ENCODE measurements at places on chromosomes 3 and 15.

- DNase-seq = no peak
Observed at GRCh38 chr3:183959214-183959613, 58.5 kb downstream of the ABCC5 start.

- no peak for DNase-seq
Observed at GRCh38 chr3:155217591-155217990, 75.9 kb downstream of the STRIT1 start.

GRCh38 chr15:61518191-61518950 is 289.3 kb upstream of the RORA start:
- no peak for DNase-seq

- no peak for DNase-seq
Observed at GRCh38 chr3:175088766-175089380, 229.7 kb downstream of the NAALADL2 start.

- DNase-seq = no peak
Observed at GRCh38 chr3:30135190-30135589, 471.2 kb upstream of the TGFBR2 start.

- DNase-seq = no peak
Observed at GRCh38 chr15:52717481-52717880, 38.3 kb upstream of the ATOSA start.

- no peak for DNase-seq
Observed at GRCh38 chr3:41222501-41222900, 23.2 kb downstream of the CTNNB1 start.

DNA sequence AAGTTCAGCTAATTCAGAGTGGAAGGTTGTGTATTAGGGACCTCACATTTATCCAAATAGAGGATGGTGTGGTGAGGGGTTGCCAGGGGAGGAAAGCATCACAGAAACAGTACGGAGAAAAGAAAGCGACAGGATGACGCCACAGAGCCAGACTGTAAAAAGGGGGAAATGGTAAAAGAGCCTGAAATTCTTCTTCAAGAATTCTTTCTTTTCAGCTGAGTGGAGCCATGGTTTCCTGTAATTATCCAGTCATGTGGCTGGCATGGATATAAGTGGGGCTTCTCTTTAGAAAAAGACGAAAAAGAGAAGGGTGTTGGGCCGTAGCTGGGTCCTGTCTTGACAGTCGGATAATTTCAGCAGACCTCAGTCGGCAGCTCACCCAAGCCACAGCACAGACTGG is 24.5 kb upstream of the PSMD6 start:
- DNase-seq = no peak

DNA sequence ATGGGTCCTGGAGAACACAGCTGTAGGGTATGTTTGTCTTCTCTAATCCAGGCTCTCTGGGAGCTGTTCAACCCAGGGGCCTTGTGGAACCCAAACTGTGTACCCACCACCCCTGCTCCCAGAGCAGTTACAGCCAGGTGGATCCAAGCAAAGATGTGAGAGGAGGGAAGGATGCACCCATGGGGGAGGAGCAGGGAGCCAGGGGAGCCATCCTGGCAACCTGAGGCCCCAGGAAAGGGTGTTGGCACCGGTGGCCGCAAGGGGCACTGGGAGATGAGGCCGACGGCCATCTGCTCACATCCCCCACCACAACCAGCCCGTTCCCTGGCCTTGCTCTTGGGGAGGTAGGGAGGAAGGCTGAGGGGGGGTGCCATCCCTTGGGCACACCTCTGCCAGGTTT is 43.2 kb downstream of the CMTM6 start:
- DNase-seq = peak; percentile 21

- no peak for DNase-seq
Observed at GRCh38 chr15:86865920-86866319, 786.2 kb downstream of the AGBL1 start.

DNA sequence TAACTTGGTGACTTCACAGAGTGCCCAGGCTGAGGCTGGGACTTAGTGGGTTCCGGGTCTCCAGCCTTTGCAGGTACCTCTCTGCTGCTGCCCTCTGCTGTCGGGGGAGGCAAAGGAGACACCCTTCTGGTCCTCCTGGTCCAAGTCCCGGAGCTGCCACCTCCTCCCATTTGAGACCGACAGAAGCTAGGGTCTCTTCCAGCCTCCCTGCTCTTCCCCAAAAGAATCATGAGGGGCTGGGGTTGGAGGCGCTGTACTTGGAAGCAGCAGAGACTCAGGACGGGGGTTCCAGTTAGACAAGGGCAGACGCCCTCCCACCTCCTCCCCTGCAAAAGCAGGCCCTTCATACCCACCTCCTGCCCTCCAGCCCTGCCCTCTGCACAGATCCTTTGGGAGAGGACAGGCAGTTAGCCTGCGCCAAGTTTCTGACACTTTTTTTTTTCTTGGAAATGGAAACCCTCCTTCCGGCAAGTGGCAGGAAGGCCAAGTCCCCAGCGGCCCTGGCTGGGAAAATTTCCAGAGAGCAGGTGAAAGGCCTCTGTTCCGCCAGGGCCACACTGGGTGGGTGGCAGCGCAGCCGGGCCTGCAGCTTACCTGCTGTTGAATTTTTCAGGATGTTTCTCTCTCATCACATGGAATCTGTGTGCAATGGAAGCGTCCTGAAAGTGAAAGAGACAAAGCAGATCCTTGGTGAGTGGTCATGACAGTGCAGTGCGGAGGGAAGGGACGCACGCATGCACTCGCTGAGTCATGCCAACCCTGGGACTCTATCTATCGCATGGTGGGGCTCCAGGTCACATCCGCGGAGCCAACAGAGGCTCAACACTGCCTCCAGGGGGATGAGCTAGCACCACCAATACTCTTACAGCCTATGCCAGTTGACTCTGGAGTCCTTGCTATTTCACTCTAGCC is 119.9 kb downstream of the DGKG start:
- peak; percentile 80 for DNase-seq

- DNase-seq = no peak
Observed at GRCh38 chr15:99268431-99268830, 17.1 kb downstream of the LRRC28 start.

DNA sequence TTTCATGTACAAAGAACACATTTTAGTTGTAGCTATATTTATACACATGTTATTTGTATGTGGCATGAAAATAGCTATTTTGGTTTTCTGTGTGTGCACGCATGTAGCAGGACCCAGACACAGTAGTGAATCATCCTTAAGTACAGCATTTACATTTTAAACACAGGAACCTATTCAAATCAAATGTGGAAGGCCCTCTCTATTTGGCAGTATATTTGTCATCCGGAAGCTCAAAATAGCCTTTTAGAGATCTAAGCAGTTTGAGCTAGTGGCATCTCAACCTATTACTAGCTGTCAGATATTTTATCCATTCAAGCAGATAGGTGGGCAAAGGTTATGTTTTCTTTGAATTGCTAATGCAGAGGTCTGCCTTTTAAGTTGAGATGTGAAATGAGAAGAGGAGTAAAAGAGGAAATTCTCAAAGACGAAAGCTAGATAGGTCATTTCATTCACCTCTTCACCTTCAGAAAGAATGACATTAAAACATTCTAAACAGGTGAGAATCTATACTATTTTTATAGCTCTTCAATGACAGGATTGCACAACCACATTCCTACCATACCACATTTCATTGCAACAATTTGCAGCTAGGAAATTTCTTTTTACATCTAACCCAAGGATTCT is 46.3 kb upstream of the TIPARP start:
- no peak for DNase-seq

DNA sequence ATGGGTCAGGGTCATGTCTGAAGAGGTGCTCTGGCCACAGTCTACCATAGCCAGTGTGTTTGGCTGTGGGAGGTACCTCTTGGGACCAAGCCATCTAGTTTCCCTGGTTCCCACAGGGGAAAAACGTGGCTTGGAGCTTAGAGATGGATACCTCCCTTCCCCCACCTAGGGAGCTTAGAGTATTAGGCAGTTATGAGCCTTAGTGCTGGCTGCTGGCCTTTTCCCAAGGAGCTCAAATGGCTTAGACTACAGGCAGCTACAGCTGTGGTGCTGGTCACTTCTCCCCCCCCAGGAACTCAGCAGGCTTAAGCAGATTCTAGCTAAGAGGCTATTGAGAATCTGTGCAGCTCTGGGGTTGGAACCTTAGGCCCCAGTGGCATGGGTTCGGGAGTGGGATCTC is 591.2 kb downstream of the NSUN3 start:
- DNase-seq = no peak

GRCh38 chr3:195010551-195011100 is 260.3 kb downstream of the XXYLT1 start:
- DNase-seq = no peak

- DNase-seq = no peak
Observed at GRCh38 chr15:89772932-89773583, 3.1 kb upstream of the MESP2 start.

DNA sequence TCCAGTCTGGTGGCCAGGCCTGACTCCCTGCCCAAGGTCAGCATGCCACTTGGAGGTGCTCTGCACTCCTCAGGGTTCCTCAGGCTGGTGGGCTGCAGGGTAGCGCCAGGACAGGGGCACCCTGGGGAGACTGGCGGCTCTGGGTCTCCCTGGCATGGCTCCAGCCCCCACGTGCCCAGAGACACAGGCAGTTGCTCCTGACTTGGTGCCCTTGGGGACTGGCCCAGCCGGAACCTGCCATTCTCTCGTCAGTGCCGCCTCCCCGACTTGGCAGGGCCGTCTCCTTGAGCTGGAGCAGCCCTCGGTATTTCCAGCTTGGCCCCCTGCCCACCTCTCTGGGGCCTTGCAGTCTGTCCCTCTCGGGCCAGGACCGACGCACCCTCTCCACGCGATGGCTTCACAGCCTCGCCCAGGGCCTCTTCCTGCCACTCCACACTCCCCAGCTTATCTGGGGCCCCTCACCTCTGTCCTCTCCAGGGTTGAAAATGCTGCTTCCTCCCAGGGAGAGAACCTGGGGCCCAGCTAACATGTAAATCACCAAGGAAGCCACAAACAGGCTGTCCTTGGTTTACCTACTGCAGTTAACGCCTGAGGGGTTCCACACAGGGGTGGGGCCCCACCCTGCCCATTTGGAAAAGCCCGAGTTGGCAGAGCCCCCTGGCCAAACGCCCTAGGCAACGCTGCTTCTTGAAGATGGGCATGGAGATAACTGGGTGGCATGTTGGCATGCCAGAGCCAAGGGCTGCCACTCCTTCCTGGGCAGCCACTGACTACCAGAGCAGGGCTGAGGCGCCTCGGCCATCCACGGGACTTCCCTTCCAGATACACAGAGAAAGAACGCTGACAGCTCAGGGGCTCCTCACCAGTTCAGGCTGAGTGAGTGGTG is 61.4 kb downstream of the SMAD6 start:
- no peak for DNase-seq

- no peak for DNase-seq
Observed at GRCh38 chr15:85036716-85037115, 55.1 kb downstream of the PDE8A start.

GRCh38 chr3:137105277-137105977 is 147.6 kb downstream of the IL20RB start:
- peak; percentile 30 for DNase-seq

GRCh38 chr15:72856549-72857040 is 73.0 kb upstream of the ADPGK start:
- no peak for DNase-seq

- peak; percentile 21 for DNase-seq
Observed at GRCh38 chr3:34106879-34107278, 308.4 kb downstream of the PDCD6IP start.

DNA sequence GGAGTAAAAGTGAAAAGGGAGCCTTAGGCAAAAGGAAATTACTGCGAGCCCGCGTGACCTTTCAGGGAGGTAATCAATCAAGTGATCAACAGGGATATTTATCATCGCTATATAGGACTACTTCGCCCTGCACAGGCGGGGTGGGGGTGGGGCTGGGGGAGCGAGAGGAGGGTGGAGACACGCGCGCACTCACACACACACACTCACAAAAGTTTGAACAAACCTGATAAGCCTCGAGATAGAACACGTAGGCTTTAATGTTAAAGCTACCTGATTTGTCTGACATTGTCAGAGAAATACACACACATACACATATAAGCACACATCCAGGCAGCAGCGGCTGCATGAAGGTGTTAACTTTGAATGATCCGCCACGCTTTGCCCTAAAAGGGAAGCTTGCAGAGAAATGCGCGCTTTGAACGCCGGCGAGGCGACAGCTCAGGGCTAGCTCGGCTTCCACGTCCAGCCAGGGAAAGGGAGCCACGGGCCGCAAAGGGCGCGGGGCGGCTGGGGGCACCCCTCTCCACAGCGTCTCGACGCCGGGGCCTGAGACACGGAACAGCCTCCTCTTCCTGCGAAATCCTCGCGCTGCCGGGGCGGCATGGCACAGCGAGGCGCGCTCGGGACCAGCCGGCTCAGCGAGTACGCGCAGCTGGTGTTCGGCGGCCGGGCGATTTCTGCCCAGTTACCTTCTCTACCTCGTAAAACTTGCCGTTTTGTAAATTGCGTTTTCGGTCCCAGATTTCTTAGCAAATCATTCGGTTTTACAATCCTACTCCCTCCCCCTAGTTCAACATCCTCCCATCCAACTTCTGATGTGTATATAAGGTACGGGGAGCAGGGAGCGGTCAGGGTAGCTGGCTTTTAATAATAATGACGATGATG is 4.8 kb upstream of the MECOM start:
- DNase-seq = peak; percentile 27

DNA sequence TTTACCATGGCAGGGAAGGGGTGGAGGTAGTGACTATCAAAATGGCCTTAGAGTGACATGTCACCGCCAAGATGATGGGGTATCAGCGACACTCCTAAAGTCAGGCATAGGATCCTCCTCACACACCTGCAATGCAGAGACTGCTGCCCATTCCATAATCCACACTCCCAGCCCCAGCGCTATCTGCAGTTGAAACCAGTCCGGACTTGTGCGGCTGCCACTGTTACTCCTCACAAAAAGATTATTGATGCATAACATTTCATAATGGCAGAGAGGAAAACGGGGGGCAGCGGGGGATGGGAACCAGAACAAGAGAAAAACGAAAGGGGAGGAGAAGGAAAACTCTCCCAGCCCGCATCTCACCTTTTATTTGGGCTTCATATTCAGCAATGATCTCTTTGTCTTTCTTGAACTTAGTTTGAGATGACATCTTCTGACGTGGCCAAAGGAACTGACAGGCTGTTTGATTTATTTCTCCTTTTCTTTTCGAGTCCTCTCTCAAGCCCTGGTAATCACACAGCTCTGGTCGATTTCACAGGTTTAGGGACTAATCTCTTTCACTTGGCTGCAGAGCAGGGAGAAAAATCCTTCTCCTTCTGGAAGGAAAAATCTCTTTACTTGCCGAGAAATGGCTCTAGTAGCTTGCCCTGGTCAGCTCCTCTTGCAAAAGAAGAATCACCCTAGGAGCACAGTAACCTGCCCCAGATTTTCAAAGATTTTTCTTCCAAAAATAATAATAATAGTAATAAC is 749 bp downstream of the SRGAP3 start:
- no peak for DNase-seq
